ENCODE measurements at places on chromosomes 13 and 19.

DNA sequence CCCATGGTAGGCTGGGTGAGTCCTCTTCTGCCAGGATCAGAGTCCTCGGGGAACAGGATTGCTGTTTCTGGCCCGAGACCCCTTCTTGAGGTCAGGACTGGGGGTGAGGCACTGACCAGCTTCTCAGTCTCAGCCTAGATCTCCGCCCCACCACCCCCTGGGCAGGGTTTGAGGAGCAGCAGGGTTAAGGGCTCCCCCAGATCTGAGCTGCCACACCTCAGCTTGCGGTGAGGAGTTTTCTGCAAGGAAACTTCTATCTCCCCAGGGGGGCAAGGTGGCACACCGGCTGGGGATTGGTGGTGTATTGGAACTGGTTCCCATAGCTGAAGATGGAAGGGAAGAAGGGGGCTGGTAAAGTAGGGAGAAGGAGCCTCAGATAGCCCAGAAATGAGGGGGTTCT, 19.5 kb downstream of the CHST8 start:
- DNase-seq = no peak

DNA sequence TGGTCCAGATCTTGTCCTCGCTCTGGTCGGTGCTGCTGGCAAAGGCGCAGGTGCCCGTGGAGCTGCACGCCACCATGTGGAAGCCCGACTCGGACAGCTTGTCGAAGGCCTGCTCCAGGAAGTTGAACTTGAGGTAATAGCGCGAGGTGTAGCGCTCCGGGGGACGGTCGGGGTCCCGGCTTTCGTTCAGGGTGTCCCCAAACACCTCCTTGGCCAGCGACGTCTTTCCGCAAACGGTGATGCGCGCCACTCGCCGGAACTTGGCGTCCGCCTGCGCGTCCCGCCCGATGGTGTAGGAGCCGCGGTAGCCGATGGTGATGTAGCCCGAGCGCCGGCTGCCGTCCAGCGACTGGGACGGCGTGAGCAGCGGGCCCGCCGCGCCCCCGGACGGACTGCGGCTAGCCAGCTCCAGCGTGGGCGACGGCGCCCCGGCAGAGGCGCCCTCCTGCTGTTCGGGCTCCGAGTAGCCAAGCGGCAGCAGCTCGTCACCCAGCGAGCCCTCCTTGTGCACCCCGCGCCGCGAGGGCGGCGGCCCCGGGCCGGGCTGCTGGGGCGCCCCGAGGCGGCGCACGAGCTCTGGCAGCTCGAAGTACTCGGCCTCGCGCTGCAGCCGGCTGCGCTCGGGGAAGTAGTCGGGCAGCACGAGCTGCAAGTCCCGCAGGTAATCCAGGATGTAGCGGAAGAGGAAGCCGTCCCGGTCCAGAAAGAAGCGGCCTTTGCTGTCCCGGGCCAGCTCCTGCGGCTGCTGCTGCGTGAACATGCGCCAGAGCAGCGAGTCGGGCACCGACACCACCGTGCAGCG, 801 bp downstream of the KCTD12 start:
- peak; percentile 68 for DNase-seq

DNA sequence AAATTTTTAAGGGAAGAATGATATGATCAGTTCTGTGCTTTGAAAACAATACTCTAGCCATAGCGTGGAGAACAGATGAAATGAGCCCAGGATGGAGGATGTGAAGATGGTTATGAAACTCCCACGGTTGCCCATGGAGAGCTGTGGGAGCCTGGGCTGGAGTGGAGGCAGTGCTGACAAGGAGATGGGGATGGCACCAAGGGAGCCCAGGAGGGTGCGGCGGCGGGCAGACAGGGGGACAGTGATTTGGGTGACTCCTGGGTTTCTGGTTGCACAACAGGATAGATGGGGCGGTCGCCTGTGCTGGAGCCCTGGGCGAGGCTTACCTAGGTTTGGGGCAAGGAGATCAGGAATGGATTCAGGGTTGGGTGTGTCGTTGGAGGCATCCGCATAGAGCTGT, 15.9 kb downstream of the ARHGEF7 start:
- DNase-seq = no peak

DNA sequence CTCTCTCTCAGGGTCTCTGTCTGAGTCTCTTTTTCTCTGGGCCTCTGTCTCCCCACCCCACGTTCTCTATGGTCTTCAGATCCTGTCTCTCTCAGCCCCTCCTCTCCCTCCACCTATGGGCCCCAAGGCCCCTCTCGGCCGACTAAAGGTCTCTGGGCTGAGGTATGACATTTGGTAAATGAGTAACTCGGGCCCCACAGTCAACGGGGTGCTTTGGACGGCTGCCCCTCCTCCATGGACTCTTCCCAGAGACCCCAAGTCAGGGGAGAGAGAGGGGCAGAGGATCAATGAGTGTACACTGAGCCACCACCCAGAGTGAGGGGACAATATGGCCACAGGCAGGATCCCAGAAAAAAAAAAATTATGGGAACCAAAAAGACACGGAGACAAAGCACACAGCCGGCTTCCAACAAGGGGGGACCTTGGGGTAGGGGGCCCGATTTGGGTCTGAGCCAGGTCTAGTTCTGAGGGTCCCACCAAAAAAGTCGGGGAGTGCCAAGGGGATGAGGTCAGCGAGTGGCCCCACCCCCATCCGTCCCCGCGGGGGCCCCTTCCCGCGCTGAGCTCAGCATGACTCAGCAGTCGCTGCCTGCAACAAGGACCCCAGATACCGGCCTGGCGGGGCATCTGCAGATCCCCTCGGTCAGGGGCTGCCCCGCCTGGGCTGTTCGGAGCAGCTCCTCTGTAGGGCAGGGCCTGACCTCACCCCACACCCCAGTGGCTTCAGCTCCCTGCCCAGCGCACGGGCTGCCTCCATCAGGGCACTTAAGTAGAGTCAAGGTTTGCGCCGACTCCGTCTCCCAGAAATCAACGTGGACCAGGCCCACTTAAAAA, 1.5 kb upstream of the FTL start:
- DNase-seq = peak; percentile 82

DNA sequence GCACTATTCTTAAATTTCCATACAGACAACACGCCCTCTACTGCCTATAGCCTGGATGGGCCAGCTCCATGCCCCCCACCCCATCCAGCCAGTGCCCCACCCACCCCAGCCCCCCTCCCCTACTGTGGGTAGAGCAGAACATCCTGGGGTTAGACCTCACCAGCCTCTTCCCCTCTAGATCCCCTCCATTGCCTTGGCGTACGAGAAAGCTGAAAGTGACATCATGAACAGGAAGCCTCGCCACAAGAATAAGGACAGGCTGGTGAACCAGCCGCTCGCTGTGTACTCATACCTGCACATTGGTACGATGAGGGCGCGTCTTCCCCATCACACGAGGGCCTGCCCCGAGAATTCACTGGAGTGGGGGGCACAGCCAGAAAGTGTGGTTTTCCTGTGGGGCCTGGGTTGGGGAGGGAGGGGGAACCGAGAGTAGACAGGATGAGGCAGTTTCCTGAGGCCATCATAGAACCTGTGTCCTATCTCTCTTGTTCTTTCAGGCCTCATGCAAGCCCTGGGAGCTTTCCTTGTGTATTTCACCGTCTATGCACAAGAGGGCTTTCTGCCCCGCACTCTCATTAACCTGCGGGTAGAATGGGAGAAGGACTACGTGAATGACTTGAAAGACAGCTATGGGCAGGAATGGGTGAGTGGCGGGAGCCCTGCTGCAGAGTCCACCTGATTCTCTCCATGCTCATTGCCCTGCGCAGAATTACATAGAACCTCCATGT, 29.1 kb downstream of the ATP12A start:
- peak; percentile 77 for DNase-seq

- DNase-seq = no peak
These were observed 33.5 kb downstream of the WASF3 start for GRCh38 chr13:26590951-26591350.

DNA sequence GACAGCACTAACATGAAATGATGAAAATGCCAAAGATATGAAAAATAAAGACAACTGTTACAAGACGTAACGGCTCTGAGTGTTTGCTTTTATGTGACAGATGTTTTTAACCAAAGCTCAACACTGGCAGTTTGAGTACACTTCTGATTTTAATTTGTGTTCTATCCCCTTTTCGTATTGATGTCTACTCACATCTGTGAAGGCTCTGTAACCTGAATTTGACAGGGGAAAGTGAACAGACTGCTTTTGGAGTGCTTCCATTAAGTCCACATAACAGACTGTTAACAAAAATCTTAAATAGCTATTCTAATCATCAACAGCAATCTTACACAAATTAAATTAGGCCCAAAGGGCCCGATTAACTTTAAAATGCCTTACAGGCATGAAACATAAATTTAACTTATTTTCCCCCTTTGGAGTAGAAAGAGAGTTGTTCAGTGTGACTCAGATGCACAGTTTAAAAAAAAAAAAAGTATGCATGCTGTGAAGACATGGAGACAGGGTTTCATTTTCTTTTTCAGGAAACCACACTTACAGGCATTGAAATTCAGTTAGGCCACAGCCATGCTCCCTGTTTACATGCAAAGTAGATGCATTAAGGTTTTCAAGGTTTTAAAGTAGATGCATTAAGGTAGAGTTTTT, 16.3 kb upstream of the RNASEH2B start:
- DNase-seq = peak; percentile 21

DNA sequence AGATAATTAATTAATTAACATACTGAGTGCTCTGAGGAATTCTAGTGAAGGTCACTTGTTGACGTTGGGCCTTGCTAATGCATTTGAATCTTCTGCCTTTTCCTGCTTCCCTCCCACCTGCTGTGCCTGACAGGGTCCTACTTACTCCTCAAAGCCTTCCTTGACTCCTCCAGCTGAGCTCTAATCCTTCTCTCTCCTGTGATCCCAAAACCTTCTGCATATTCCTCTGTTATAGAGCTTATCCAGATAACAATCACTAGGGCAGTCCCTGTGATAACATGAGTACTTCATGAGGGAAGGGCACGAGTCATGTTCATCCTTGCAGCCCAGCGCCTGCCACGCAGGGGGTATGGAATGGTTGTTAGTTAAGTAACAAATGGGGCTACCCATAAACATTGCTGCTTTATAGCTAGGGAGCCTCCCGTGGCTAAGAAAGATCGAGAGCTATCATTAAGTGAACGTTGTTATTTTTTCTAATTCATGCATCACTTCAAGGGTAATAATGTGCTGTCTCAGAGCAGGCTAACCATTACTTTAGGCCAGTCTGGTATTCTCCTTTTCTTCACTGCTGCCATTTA, 19.1 kb upstream of the SPATA13 start:
- no peak for DNase-seq

GRCh38 chr19:722553-723101, 13.9 kb downstream of the PALM start:
- no peak for DNase-seq

DNA sequence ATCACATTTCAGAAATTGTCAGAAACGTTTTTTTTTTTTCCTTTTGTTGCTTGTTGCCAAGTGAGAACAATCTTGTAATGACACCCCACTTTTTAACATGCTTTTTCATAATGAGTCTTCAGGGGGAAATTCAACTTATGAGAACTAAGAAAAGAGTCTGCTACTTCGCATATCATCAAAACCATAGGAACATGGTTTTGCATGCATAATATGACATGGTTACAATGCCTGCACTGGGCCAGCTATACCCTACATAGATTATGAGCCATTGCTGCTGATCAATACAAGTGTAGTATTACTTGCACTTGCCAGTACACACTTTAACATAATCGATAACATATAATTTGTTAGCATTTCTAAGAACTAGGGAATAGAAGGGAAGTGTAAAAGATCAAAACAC, 191.0 kb upstream of the NBEA start:
- no peak for DNase-seq

DNA sequence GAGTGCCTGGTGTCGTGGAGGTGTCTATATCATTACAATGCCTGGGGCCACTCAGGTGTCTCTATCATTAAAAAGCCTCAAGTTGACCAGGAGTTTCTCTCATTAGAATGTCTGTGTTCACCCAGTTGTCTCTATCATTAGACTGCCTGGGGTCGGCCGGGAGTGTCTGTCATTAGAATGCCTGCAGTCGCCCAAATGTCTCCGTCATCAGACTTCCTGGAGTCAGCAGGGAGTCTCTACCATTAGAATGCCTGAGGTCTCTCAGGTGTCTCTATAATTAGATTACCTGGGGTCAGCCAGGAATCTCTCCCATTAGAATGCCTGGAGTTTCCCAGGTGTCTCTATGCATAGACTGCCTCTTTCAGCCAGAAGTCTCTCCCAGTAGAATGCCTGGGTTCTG, 1477.6 kb downstream of the UQCRFS1 start:
- DNase-seq = no peak

- DNase-seq = no peak
These were observed 1910.2 kb upstream of the PRR20A start for GRCh38 chr13:55230570-55230908.

- DNase-seq = no peak
These were observed 54.1 kb upstream of the SLITRK6 start for GRCh38 chr13:85853161-85853894.

DNA sequence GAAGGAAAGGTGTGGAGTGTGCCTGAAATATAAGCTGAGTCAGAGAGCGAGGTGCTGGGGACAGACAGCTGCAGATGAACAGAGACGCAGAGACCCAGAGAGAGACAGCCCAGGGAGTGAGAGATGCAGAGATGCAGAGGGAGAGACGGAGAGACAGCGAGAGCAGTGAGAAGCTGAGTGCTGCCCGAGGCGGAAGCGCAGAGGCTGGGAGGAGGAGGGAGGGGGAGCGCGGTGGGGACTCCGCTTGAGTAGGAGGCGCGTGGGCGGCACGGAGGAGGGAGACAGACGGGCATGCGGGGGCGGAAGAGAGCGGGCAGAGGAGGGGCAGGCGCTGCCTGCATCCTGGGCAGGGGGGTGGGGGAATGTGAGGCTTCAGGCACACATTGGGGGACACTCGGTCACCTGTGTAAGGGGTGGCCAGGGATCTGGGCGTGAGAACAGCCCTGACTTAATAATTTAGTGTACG, 25.7 kb downstream of the SLC8A2 start:
- DNase-seq = peak; percentile 54

DNA sequence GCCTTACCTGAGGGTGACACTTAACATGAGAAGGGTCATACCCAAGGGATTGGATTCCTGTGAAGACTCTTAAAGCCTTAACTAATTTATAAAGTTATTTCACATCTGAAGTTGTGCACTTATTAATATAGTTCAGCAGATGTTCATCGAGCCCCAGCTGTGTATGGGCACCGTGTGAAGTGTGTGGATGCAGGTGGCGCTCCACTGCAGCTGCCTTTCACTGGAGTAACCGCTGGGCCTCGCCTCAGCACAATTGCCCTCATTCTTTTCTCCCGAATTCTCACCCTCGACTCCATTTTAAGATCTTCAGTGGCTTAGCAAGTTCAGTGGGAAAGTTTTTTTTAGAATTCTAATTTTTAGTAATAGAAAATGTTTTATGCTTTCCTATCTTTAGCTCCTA, 66.2 kb downstream of the DPY19L3 start:
- no peak for DNase-seq

GRCh38 chr19:8255426-8256125, 46.4 kb downstream of the CERS4 start:
- DNase-seq = no peak

- no peak for DNase-seq
These were observed 407.0 kb downstream of the ZNF536 start for GRCh38 chr19:30778961-30779715.
